ENCODE measurements at places on chromosomes 1 and 21.

DNA sequence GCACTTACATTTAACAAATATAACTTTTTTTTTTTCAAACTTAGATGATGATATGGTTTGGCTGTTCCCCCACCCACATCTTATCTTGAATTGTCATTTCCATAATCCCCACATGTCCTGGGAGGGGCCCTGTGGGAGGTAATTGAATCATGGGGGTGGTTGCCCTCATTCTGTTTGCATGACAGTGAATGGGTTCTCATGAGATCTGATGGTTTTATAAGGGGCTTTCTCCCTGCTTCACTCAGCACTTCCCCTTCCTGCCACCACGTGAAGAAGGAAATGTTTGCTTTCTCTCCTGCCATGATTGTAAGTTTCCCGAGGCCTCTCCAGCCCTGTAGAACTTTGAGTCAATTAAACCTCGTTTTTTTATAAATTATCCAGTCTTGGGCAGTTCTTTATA is 432.6 kb downstream of the AMY1C start:
- peak; percentile 2 for DNase-seq

GRCh38 chr1:72284348-72285073 is 2.2 kb upstream of the NEGR1 start:
- DNase-seq = peak; percentile 84

GRCh38 chr1:1004780-1005697 is 5.1 kb upstream of the HES4 start:
- peak; percentile 41 for DNase-seq

- no peak for DNase-seq
These were observed 7.7 kb upstream of the FAM167B start for GRCh38 chr1:32239337-32239736.

GRCh38 chr1:153535242-153536011 is at the start of gene S100A6:
TSS of gene S100A6 (minus strand) at chr1:153535991. CDS start at chr1:153535339, 652 bp downstream.
- peak; percentile 62 for DNase-seq

- no peak for DNase-seq
These were observed 2.2 kb upstream of the TOMM20 start for GRCh38 chr1:235130766-235131270.

DNA sequence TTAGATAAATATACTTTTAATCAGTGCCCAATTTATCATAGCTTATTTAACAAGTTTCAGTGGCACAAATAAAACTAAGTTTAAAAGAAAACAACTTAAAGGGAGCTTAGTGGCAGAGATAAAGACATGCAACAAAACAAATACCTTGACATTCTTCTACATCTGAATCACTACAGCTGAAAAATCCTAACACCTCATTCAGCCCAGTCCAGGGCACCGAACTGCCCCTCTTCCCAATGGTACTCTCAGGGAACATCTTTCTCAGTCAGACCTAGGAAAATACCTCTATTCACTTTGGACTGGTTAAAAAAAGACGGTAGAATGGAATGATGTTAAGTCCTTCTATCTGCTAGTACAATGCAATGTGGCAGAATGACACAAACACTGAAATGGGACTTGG is 8.3 kb downstream of the OTUD7B start:
- DNase-seq = no peak

DNA sequence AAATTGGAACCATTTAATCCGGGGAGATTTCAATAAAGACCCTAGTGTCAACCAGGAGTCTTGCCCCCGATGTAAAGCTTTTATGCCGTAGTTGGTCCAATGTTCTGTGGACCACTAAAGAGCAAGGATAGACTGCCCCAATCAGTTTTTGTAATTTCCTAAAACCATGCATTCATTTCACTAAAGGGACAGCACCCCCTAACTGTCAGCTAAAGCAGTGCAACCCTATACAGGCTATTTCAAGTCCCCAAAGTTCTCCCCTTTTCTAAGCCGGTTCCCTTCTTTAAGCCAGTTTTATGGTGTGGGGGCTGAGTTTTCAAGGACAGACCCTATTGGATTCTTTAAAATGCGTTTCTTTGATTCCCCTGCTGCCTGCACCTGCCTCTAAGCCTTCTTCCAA is 12.7 kb upstream of the PDPN start:
- DNase-seq = no peak

DNA sequence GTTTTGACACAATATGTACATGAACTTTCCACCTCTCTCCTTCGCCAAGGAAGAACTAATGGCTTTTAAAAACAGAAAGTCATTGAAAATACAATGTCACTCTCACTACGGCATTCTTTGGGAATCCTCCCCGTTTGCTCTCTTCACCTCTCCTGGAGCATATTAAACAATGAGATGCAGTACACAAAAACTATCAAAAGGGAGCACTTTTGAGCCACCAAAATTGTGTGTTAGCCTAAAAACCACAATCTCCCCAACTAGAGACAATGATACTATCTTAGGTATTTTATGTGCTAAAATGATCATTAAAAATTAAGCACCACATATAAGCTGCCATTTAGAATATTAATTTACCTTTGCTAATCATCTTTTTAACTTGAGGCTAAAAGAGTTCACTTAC is 425.5 kb downstream of the KCTD3 start:
- DNase-seq = peak; percentile 39

DNA sequence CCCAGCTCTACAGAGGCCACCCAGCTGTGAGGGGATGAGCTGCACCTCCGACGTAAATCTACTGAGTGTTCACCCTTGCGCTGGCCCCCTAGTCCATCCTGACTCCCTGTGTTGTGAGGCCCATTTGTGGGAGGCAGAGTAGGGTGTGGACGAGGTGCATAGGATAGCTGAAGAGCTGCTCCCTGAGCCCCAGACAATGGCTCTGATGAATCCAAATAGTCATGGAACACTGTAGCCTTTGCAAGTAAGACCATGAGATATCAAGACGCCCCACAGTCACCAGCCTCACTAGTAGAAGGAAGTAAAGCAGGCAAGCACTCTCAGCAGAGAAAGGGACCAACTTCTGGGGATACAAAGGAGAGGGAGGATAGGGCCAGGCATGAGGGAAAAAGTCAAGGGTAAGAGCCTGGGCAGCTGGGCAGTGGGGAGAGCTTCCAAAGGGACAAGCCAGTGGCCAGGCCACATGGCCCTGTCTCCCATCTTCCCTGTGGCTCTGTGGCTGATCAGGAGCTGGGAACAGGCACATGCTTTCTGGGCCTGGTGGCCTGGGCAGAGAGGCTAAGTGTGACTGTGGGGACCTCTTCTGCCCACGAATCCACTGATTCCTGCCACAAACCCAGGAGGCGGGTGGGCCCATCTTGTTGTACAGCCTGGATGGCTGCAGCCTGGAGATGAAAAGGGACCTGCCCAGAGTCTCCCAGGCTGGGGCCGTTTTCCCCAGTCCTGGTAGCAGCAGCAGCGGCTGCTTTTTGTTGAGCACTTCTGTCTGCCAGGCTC is 55.5 kb upstream of the EPS8L3 start:
- no peak for DNase-seq

GRCh38 chr1:160164121-160164520 is 12.7 kb downstream of the ATP1A4 start:
- DNase-seq = no peak

DNA sequence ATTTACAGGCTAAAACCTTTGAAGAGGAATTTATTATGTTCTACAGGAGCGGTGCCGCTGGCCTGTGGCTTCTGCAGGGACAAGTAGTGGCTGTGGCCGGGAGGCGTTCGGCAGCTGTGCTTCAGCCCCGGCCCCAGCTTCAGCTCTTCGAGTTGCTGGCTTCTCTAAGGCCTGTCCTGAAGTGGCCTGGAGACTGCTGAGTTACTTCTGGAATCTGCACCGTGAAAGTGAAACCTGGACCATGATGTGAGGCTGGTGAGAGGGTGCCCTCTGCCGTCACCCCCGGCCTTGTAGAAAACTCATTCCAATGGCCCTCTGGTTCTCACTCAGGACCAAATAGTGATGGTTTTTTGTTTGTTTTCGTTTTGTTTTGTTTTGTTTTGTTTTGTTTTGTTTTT is 48.1 kb downstream of the PRKCZ start:
- DNase-seq = peak; percentile 21

DNA sequence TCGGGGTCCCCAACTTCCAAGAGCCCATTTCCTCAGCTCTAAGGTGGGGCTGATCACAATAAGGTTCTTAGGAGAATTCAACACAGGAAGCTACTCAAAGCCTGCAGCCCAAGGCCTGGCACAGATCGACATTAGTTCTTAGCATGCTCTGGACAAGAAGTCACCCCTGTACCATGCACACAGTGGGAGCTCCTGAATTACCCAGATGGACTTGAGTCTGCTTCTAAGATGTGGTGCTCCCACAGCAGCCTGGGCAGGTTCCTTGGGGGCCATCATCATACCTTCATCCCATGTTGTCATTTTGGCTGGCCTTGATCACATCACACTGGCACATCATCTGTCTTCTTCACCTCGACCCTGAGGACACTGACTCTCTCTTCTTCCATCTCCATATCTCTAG is 153.3 kb upstream of the VAMP3 start:
- DNase-seq = no peak

- no peak for DNase-seq
These were observed 186.5 kb upstream of the GALNT2 start for GRCh38 chr1:229880271-229881170.

DNA sequence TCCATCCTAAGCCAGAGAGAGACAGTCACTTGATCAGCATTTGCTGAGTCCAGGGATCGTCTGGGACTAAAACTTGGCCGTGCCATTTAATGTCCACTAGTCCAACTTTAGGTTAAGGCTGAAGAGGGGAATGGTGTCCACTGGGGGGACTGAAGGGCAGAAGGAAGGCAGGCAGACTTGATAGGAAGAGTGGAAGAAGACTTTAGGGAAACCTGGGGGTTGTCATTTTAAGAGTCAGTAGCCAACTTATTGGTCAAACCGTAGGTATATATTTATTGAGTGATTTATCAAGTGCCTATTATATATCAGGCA is 1.3 kb upstream of the LMOD1 start:
- no peak for DNase-seq

DNA sequence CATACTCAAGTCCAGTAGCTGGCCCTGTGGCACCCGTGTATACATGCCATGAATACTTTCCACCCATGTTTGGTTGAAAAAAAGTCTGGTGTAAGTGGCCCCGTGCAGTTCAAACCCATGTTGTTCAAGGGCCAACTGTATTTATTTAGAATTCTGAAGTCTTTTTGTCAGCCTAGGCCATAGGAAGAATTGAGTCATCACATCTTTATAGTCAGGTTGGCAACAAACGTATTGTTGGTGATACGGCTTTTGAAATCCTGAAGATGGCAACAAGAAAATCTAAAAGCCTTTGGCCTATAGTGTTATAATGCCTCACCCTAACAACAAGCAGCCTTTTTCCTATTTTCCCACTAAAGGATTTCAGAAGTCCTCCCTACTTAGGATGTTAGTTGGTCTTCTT is 363.6 kb downstream of the PLPP3 start:
- no peak for DNase-seq

DNA sequence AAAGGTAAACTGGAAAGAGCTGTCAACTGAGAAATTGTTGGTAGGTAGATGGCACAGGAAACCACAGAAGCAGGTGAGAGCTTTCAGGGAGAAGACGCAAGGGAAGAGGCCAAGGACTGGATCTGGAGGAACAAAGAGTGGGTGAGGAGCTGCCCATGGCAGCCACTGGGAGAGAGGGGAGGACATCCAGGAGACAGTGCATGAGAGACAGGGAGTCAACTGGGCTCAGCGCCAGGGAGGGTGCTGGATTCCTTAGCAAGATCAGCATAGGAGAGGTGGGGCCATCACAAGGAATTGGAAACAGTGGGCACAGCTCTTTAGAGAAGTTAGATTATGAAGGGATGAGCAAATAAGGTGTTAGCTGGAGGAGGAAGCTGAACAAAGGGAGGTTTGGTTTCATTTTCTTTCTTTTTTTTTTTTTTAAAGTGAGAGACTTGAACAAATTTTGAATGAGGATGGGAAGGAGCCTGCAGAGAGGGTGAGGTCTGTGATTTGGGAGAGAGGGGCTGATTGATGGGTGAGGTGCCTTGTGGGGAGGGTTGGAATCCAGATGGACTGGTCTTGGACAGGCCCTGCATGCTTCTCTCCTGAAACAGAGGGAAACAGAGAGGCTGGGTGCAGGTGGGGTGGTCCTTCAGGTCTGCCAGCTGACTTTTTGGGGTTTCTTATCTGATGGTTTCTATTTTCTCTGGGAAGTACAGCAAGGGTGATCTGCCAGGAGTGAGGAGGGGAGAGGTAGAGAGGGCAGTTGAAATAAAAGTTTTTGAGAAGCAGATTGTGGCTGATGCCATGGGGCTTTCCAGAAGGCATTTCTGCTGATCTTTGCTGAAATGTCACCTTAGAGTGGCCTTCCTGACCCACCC is 5.4 kb downstream of the CYP4B1 start:
- no peak for DNase-seq

DNA sequence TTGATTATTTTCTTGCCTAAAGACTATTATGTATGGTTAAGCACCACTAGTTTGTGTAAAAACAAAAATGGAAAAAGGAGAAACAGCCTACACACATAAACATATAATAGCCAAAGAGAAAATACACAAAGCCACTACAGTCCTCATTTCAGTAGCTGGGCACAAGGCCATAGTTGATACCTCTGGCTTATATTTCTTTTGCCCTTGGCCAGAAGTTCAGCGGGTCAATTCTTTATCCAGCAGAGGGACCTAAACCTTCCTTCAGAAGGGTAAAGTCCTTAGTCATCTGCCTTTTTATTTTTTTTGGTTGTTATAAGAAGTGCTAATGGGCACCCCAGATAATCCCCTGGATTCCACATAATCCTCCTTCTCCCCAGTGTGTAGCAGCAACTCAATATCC is 134.1 kb downstream of the PIGK start:
- DNase-seq = no peak

GRCh38 chr1:199336745-199337640 is 690.5 kb upstream of the NR5A2 start:
- DNase-seq = no peak

DNA sequence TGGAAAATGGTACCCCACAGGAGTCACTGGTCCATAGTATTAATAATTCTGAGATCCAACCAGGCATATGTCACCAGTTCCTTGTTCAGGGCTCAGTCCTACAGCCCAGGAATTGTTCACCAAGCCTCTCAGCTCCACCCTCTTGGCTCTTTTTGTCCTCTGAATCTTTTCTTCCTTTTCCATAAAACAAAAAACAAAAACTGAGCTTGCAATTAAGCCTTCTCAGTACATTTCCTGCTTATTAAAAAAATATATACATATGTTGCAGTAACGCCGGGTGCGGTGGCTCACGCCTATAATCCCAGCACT is 23.4 kb upstream of the KIF1B start:
- no peak for DNase-seq

- DNase-seq = no peak
These were observed 1757.9 kb downstream of the BRINP3 start for GRCh38 chr1:188719735-188720134.

DNA sequence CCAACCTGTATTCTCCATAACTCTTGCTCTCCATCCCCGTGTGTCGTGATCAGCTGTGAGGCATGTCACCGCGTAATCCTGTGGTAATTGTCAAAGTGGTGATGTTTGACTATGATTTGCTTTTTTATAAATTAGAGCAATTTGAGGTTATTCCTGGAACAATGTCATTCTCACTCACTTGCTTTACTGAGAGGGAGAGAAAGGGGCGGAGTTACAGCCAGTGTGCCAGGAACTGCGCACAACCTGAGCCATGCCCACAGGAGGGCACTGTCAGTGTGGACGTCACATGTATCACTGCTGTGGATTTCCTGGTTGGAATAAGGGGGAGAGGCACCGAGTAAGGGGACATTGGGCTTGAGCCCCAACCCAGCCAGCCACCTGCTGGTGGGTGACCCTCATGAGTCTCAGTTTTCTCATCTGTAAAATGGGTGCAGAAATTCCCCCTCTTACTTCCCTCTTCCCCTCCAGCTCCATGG is 6.9 kb downstream of the ADGRB2 start:
- DNase-seq = no peak

- no peak for DNase-seq
These were observed 122.3 kb downstream of the MACF1 start for GRCh38 chr1:39326836-39327235.

All from HT1080 (cell line).